T-helper 2 cell treated with Interferon-gamma antibody and Interleukin-4, amounts not matched to agents 5 μg/mL and 100 μg/mL, for 36 hours (primary cell): ENCODE measurements at places on chromosomes 11 and 22.

DNA sequence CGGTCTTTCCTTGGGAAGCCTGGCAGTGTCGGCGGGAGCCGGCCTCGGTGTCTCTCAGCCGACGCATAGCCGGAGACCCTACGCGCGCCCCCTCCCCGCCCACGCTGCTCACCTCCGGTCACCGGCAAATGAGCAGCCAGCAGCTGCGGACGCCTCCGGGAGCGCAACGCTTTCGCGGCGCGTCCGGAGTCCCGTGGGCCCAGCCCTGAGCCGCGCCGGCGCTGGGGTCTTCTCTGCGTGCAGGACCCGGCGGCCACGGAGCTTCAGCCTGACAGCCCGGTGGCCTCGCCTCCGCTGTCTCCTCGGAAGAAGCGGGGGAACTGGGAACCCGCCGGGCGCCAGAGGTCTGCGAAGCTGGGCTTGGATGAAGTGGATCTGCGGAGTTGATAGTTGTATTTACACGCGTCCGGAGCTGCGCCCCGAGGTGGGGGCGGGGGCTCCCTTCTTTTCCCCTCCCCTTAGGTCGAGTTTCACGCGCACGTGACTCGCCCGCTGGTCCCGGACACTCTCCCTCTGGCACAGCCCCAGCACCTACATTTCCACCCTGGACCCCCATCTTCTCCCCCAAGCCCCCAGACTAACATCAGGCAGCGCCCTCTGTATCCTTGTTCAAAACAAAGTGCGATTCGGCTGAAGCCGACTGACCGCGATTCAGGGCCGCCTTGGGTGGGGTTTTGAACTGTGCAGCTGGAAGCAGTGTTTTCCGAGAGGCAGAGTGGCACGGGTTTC is at the start of gene SLC43A1:
TSS of gene SLC43A1 (minus strand) at position 371 of the 729 bp plus-strand sequence. CDS start 1,591 bp downstream, outside the sequence.
- DNase-seq: peak; percentile 46

DNA sequence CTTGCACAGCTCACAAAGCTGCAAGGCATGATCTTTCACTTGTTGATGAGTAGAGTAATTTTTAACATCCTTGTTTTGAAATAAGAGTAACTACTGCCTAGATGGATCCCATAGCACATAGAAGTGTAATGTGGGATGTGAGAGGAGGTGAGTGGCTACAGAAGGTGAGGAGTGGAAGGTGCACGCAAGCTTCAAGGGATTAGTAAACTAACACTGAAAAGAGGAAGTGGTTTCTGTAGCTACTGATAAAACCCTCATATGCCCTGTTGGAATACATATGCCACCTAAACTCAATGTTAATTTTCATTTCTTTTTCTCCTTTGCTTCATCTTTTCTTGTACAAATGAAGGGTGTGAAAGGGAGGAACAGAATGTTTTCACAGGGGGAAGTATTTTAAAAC is 22.0 kb upstream of the CTSC start:
- no peak for DNase-seq

- no peak for DNase-seq
Measured at GRCh38 chr11:98183034-98183433, 837.7 kb upstream of the CNTN5 start.

DNA sequence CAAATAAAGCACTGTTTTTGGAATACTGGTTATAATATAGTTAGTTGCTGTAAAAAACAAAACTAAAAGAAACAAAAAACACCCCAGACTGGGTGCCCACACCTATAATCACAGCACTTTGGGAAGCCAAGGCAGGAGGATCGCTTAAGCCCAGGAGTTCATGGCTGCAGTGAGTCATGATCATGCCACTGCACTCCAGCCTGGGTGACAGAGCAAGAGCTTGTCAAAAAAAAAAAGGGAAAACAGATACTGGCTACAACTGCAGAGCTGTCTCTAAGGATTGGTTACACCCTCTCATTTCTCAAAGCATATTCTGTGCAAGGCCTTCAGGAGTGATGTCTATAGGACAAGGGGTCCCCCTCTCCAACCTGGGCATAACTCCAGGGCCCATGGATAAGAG is 14.6 kb upstream of the STK33 start:
- no peak for DNase-seq
